NCI-H2171 (cell line): ENCODE measurements at places on chromosomes 16 and 17.

DNA sequence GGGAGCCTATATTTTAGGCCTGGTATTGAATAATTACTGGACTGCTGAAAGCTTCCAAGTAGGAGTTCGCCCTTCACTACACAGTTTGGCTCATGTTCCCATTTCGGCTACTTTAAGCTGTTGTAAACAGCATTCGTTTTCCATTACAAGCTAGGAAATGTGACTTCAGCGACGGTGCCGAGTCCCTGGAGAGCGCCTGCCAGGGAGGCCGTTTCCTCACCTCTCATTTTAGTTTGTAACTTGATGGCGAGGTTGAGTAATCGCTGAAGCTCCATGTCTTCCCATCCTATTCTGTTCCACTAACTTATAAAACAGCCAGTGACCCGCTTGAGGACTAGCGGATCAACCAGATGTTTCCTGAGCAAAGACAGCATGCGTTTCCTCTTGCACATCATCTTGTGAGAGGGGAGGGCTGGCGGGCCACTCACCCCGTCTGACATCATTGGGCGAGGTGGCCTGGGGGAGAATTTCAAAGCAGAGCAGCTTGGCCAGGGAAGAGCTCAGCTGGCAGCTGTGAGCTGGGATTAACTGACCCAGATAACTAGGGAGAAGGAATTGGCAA lies 32.9 kb downstream of the PCTP start:
- no peak for DNase-seq

GRCh38 chr17:2449486-2449885 lies 48.6 kb upstream of the MNT start:
- DNase-seq = no peak

GRCh38 chr16:4607841-4608703 lies 6.6 kb downstream of the UBALD1 start:
- no peak for DNase-seq

DNA sequence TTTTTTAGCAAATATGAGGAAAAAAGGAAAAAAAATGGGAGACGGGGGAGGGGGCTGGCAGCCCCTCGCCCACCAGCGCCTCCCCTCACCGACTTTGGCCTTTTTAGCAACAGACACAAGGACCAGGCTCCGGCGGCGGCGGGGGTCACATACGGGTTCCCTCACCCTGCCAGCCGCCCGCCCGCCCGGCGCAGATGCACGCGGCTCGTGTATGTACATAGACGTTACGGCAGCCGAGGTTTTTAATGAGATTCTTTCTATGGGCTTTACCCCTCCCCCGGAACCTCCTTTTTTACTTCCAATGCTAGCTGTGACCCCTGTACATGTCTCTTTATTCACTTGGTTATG lies 1.2 kb upstream of the TMEM88 start:
- no peak for DNase-seq

GRCh38 chr16:10817963-10818941 lies at the start of gene TVP23A:
Gene TVP23A, minus strand, starts transcription at chr16:10818794. Its CDS starts 301 bp downstream, at chr16:10818493.
- DNase-seq = no peak

GRCh38 chr17:82217120-82217529 lies 4.5 kb upstream of the CCDC57 start:
- no peak for DNase-seq

- no peak for DNase-seq
Measured at GRCh38 chr16:73255031-73255430, 207.1 kb upstream of the ZFHX3 start.

- DNase-seq = no peak
Measured at GRCh38 chr17:57086069-57086930, 1.3 kb downstream of the AKAP1 start.

GRCh38 chr17:27306276-27306835 lies 12.4 kb downstream of the WSB1 start:
- no peak for DNase-seq

- DNase-seq = no peak
Measured at GRCh38 chr16:58118801-58119508, 10.2 kb downstream of the CFAP20 start.

- DNase-seq = no peak
Measured at GRCh38 chr16:14211856-14212543, 140.9 kb downstream of the MRTFB start.

GRCh38 chr16:3458278-3458851 lies 14.9 kb downstream of the NAA60 start:
- DNase-seq = no peak

GRCh38 chr17:21376759-21377690 lies 868 bp downstream of the KCNJ12 start:
- no peak for DNase-seq

DNA sequence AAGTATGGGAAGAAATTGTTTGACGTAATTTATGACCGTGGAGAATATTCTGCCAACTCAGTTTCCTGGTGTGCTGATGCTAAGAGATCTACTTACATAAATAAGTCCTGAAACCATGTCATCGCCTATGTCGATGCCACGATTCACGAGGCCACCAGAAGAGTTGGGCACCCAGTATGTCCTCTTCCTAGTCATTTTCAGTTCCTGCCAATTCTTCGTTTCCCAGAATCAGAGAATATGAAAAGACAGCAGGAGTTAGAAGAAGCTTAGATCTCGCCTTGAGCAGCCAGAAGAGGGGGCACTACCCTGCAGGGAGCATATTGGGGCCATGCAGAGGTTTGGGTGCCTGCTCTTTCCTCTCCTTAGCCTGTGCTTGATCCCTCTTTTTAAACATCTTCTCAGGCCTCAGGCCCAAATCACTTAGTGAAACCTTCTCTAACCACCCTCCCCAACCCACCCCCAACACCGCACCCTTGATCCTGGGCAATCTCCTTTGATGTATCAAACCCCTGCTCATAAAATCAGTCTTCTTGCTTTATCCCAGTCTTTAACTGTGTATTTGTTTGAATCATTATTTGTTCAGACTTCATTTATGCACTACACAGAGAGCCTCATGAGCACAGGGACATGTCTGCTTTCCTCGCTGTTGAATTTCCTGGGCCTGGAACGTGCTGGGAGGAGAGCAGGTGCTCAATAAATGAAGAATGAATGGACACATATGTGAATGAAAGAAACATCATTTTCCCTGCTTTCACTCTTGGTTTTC lies 12.2 kb upstream of the LONP2 start:
- no peak for DNase-seq

DNA sequence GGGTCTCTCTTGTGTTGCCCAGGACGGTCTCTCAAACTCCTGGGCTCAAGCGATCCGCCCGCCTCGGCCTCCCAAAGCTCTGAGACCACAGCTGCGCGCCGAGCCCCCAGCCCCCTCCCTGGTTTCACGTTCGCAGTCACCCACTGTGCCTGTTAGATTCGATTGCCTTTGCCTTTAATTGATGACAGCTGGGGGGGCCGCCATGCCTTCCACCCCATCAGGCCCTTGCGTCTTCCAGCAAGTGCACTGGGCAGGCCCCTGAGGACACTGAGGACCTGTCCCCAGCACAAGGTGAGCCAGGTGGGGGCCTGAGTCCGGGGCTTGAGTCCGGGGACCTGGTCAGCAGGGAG lies 3.3 kb downstream of the IGFALS start:
- no peak for DNase-seq

GRCh38 chr17:58263773-58264172 lies 17.0 kb downstream of the MPO start:
- peak; percentile 11 for DNase-seq

- DNase-seq = no peak
Measured at GRCh38 chr17:7048968-7049367, 5.1 kb upstream of the SLC16A11 start.

DNA sequence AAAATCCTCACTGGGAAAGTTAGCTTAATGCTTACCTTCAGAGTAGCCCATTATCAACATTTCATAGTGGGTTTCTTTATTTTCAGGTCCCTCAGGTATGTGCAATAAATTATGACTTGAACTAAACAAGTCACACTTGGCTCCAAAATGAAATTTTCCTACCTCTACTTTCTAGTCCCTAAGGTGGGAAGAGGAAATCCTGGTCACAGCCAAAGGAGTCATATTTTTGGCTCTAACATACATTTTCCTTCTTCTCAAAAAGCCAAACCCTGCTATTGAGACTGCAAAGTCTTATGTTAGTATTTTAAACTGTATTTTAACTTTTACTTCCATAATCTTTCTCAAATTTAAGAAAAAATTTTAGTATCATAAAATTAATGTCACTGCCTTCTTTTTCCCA lies 128.9 kb downstream of the BRIP1 start:
- DNase-seq = no peak

DNA sequence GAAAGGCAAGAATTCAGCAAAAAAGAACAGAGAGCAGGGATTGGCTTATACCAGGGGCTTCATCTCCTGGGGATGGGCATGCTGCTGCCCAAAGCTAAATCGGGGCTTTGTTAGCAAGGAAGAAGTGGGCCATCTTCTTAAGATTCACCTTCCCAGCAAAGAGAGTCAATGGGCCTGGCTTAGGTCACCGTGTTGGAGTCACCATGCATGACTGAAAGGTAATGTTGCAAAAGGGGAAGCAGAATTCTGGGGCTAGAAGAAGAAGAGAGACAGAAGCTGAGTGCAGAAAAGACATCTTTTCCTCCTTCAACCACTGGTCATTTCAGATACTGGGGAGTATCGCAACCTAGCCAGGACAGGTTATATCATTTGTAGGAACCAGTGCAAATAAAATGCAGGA lies 76.3 kb upstream of the KIFC3 start:
- no peak for DNase-seq

- no peak for DNase-seq
Measured at GRCh38 chr17:76962858-76963257, 94.7 kb downstream of the MGAT5B start.

DNA sequence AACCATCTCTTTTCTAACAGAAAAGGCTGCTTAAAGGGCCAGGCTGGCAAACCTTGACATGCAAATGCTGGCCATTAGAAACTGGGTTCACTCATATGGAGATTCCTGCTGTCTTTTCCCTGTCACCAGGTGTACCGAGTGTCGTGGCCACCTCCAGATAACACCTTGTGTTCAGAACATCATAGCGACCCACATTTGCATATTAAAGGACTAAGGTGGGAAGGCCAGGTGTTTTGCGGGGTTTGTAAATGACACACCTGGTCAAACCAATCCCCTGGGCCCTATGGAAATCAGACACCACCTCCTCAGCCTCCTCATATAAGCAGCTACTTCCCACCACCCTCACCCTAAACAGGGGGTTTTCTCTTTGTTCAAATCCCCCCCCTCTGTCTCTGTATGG lies 2.5 kb upstream of the AIPL1 start:
- no peak for DNase-seq

GRCh38 chr17:57406131-57406980 lies 150.0 kb downstream of the MSI2 start:
- DNase-seq = no peak

GRCh38 chr17:10337976-10338375 lies 34.8 kb downstream of the MYH13 start:
- DNase-seq = no peak

- no peak for DNase-seq
Measured at GRCh38 chr17:14318918-14319205, 18.0 kb downstream of the HS3ST3B1 start.

- DNase-seq = no peak
Measured at GRCh38 chr17:76467809-76468633, 618 bp downstream of the AANAT start.

GRCh38 chr17:647324-648197 lies 67.1 kb downstream of the VPS53 start:
- DNase-seq = no peak

- DNase-seq = no peak
Measured at GRCh38 chr17:17024778-17025300, 17.4 kb upstream of the MPRIP start.

DNA sequence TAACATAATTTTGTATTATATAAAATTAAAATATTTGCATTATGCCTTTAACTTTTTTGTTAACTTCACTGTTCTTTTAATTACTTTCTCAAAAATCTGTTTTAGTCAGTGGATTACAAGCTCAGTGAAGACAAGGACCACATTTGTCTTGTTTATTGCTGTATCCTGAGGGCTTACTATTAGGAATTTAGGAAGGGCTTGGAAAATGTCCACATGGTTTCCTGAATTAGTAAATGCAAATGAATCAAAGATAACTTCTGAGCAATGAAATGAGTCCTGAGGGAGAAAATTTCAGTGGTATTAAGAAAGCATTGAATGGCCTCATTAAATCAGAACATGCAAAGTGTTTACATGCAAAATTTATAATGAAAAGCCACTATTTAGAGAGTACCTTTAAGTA lies 1293.2 kb upstream of the GOT2 start:
- no peak for DNase-seq

DNA sequence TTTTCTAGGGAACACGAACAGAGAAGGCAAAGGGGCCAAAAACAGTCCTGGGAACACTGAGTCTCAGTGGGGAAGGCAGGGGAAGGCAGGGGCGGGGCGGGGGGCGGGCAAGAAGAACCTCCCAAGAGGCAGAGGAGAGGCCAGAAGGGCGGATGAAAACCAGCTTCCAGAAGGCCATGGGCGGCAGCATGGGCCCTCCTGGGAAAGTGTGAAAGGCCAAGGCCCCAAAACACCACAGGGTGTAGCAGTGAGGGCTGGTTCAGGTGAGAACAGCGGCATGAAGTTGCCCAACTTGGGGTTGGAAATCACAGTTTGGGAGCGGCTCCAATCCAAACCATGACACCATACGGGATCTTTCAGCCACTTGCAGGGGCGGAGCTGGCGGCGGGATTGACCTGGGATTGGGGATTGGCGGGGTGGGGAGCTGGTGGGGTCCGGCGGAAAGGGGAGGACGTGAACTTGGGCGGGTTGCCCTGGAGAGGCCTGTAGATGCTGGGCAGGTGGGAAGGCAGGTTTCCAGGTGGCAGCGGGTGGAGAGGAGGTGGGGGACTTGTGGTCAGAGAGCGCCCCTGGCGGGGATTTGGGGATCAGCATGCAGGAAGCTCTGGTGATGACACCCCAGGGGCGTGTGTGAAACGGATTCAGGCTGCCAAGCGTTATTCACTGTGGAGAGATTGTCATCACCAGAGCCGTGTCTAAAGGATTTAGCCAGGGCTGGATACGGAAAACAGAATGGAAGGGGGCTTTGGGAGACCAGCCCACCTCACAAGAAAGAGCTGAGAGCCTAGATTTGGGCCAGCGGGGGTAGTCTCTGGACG lies 80.9 kb downstream of the ARHGAP23 start:
- DNase-seq = peak; percentile 41

DNA sequence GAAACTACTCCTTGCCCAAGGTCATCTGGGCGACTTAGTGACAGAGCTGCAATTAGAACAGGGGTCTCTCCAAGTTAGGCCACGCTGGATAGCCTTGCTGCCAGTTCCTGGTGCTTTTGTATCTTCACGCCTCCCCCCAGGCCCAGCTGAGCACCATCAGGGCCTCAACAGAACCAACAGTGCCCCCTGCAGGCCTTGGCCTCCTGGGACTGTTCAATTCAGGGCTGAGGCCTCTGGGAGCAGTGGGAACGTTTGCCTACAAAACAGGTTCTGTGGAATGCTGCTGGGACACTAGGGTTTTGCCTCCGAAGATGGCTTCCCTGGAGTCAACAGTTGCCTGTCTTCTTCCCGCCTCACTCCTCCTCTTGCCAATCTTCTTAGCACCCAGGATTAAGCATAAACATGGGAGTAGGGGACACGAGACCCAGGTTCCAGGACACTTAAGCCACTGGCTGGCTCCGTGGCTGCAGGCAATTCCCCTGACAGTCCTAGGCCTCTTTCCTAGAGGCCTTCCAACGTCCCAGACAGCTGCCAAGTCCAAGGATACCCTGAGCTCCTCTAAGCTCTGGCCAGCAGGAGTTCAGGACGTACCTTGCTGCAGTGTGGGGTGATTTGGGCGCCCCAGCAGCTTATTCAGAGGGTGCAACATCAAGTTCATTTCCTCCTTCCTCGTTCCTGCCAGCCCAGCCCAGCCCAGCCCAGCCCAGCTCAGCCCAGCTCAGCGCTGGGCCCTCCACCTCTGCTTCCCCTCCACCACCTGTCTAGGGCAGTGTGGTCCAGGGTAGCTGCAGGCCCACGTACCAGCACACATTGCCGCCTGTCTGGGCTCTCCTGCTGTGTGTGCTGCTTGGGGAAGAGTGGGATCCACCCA lies 246.6 kb upstream of the RPL38 start:
- DNase-seq = no peak
